ENCODE measurements at places on chromosomes 1 and 21.

DNA sequence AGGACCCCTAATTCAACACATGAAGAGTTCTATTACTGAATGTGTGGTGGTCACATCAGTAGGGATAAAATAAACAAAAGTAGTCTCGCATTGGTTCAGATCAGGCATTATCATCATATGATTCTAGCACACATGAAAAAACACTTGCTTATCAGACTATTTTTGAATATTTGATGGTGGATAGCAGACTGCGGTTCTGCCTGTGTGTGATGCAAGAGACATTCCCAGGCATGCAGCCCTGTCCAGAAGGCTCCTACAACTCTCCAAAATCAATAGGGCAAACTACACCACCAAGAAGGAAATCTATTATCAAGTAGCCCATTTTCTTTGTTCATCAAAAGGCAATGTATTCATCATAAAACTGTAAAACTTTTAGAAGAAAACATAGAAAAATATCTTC, 304.7 kb downstream of the DUSP10 start:
- DNase-seq, result no peak

DNA sequence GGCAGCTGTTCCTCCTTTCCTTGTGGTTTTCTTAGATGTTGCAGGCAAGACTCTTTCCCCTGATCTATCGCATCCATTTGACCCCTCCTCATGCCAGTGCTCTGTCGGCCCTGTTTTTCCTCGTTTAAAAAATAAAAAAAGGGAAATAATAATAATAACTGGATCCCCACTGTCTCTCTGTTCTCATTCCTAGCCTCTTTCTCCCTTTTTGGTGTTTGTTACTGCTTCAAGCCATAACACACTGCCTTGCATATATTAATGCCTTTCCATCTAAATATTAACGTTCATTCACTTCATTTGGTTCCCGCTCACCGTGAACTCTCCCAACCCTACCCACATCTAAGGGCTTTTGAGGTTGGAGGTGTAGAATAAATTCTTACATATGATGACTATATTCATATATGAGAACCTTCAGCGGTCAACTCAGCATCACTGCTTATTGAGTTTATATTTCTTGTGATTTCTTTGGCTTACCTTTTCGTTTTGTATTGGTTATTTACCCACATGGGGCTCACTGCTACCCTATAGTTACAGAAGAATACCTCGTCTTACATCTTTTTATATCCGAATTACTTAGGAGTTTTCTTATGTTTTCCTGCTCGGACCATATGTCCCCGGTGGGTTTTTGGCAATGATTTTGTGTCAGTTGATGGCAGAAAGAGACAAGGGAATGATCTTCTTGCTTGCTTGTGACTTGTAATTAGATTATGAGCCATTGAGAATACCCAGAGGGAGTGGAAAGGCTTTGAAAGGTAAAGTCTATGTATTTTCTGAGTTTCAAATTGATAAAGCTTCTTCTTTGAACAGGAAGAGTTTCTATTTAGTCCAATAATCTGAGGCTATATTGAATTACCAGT, 805 bp downstream of the ATG4C start:
- no peak for DNase-seq

- DNase-seq, result no peak
Measured at GRCh38 chr21:42669041-42669440, 15.6 kb downstream of the PDE9A start.

DNA sequence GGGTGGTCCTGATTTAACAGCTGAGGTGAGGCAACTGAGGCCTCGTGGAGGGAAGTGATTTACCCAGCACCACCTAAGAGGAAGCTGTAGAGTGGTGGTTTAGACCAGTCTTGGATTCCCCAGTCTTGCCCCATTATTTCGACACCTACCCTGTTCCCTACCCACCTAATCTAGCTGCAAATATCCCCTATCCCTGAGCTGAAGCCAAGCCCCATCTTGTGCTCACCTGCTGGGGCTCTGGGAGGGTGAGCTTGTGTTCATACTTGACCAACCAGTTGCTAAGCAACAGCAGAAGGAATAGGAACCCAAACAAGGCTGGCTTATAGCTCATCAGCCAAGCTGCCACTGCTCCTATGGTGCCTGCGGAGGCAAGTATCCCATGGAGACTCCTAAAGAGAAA, 2.0 kb downstream of the TEX46 start:
- no peak for DNase-seq

DNA sequence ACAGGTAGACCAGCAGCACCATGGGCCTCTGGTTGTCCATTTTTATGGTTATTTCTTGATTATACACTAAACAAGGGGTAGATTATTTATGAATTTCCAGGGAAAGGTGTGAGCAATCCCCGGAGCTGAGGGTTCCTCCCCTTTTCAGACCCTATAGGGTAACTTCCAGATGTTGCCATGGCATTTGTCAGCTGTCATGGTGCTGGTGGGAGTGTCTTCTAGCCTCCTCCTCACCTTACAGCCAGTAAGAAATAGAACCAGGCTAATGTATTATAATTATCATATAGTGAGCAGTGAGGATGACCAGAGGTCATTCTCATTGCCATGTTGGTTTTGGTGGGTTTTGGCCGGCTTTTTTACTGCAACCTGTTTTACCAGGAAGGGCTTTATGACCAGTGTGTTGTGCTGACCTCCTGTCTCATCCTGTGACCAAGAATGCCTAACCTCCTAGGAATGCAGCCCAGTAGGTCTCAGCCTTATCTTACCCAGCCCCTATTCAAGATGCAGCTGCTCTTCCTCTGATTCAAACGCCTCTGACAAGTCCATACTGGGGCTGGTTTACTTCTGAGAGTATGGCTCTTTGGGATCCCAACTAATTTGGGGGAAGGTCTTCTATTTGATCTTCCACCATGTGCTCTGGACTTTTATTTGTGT, 13.5 kb upstream of the TINAGL1 start:
- no peak for DNase-seq

DNA sequence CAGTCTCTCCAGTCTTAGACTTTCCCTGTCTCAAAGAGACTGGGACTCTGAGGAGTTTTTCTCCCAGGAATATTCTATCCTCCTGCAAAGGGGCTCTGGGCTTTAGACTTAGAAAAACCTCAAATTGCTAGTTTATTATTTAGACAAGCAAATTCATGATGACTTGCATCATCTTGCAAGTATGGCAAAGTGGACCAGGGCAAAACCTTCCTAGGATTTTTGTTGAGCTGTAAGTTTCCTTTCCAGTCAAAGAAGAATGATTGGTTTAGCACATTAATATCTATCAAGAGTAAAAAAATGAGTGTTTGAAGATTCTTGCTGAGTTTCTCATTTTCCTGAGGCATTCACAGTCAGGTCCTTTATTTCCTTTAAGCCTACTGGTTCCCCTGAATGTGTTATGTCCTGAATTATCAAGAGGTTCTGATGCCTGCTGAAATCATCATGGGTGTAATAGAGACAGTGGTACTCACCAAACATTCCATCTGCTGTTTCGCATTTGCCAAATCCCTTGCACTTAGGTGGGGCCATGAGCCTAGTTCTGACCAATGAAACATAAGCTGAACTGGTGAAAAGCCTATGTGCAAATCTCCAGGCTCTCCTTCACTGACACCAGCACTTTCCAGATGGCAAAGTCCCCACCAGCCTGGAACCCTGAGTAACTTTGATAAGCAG, 25.2 kb upstream of the SPAG17 start:
- DNase-seq, result no peak

DNA sequence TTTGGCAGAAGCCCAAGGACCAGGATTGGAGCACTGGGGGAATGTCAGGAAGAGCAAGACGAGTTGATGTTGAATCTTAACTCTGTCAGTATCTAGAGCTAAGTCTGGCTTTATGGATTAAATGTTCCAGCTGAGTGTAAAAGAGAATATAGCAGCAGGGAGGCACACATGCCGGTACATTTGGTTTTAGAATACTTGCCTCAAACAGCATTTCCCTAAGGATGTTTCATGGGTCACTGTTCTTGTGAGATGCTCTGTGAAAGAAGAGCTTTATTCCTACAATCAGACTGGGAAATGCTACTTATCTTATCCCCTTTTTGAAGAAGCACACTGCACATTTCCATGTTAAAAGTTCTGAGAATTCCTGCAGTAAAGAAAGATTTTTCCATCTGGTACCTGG, 440.3 kb upstream of the B3GALT2 start:
- DNase-seq, result no peak

- no peak for DNase-seq
Measured at GRCh38 chr1:228940926-228941325, 205.6 kb downstream of the RHOU start.

DNA sequence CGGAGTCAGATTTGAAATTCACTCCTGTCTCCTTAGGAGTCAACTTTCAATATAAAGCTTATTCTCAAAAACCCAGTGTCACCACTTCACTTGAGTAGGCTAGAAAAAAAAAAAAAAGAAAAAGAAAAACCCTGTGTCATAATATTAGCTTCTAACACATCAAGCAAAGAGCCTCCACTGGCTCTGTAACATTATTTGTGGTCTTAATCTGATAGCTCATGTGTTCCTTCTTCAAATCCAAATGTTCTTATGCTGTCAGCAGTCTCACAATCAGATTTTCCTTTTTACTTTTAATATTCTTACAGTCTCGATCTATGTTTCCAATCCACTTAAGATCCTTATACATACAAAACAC, 26.1 kb upstream of the PSMG1 start:
- DNase-seq, result no peak

DNA sequence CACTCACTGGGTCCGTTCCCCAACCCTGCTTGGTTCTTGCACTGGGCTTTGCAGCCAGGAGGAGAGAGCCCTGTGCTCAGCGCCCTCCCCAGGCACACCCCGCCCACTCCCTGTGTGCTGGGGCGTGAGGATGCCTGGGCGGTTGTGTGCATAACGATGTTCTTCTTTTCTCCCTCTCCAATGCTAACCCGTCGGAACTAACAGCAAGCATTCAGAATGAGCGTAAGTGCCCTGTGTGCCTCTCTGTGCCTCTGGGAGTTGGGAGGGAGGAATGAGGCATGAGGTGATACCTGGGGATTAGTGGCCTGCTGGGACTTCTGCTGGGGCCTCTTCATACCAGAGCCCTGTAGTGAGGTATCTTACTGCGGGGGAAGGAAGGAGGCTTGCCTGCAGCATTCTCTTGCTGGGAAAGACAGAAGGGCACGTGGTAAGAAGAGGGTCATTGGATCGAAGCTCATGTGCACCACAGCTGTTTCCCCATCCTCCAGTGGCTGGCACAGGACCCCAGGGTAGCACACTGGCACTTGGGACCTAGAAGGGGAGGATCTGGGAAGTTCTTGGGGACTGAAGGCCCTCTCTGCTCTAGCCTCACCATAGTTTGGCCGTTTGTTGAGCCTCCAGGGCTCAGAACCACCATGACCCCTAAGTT, 79.8 kb downstream of the NFASC start:
- DNase-seq, result no peak

DNA sequence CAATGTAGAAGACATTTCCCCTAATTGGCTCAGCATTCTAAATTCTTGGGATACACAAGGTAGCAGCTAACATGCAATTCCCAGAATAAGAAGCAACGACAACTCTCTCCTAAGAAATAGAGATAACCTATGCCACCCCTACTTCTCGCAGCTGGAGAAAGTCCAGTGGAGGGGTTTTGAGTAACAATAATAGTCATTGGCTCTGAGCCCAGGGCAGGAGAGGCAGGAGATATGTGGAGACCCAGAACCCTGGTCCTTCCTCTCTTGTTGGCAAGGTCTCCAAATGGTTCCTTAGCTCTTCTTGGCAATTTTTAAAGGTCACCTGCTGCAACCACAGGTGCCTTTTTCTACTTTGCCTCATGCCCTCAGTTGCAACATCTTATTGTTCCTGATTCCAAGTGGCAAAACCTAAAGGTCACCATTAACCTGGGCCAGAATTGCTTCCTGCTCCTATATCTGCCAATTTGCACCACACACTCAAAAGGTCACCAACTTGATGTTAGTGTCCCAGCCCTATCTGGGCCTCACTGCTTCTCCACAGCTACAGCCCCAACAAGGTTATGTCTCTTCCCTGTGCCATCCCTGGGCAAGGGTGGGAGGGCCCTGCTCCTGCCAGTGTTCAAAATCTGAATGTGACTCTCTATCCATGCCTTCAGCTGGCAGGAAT, 36.7 kb downstream of the TBX15 start:
- no peak for DNase-seq

Measured in AG08396 (cell line).